ENCODE measurements at places on chromosomes 1 and 21.

GRCh38 chr1:117077267-117077666 lies 17.1 kb downstream of the TTF2 start:
- no peak for DNase-seq

DNA sequence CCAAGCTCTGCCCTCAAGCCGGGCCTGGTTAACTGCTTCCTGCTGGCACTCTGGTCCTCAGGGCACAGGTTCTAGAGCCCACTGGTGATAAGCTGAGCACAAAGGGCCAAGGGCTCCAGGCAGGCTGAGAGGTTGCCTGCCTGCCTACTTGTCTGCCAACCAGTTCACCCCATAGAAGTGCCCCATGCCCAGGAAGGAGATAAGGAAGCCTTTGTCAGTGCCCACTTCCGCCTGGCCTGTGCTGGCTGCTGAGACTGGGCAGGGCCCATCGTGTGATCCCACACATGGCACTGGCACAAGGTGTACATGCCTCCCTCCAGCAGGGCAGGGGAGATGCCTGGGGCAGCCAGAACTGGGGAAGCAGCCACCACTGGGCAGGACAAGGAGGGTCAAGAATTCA lies 24.1 kb downstream of the SLC9A1 start:
- no peak for DNase-seq

- no peak for DNase-seq
These were observed 222.5 kb downstream of the MRPL39 start for GRCh38 chr21:25384782-25385181.

GRCh38 chr1:8908388-8909151 lies 30.1 kb upstream of the ENO1 start:
- DNase-seq, result no peak

- DNase-seq, result no peak
These were observed 606 bp upstream of the FMO4 start for GRCh38 chr1:171313319-171313834.

DNA sequence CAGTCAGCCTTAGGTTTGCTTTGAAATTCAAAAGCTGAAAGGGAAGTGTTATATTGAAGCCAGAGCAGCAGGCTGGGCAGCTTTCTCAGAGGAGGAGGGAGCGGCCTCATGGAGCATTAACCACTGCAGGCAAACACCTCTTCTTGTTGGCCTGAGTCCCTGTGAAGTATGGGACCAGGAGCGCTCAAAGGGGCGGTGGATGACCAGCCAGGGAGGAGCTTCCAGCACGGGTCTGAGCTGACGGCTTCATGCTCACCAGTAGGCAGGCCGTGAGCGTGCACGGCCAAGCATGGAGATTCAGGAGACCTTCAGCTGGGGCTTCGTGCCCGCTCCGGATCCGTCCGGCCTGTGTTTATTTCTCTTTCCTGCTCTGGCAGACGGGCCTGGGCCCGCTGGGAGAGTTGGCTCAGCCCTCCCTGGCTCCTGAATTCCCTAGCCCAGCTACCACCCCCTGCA lies 245.2 kb downstream of the TRABD2B start:
- DNase-seq, result no peak

GRCh38 chr21:26967062-26967913 lies at the start of gene ADAMTS5:
TSS of gene ADAMTS5 (minus strand) at chr21:26967088. CDS start at chr21:26966391, 697 bp downstream.
- no peak for DNase-seq

- DNase-seq, result no peak
These were observed 184.4 kb upstream of the GALNT2 start for GRCh38 chr1:229882621-229883020.

DNA sequence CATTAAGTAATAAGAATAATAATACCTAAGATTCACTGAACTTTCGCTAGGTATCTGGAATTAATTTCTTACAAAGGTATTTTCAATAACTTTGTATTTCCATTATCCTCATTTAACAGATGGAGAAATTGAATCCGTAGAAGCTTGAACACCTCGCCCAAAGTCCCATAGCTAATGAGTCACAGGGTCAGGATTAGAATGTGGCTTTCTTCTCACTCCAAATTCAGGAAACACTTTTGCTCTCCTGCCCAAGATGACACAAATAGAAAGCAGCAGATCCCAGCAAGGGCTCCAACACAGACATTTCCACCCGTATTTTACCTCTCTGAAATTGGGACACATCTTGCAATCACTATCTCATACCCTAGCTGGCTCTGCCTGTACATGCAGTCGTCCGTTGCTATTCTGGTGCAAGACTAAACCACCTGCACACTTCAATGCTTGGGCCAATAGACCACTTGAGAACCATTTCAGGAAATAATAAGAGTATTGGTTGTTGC lies 125.9 kb upstream of the GREM2 start:
- DNase-seq, result no peak

GRCh38 chr1:182778862-182779261 lies 10.7 kb upstream of the NPL start:
- no peak for DNase-seq

- DNase-seq, result no peak
These were observed 33.1 kb upstream of the LMO4 start for GRCh38 chr1:87295445-87296110.

- DNase-seq, result no peak
These were observed 96.4 kb upstream of the CACNA1E start for GRCh38 chr1:181386951-181387350.

- no peak for DNase-seq
These were observed 1.1 kb downstream of the HUNK start for GRCh38 chr21:31873696-31874599.

- DNase-seq, result no peak
These were observed 4.5 kb downstream of the SYT6 start for GRCh38 chr1:114149211-114149610.

GRCh38 chr1:220894025-220894923 lies 15.0 kb downstream of the HLX start:
- no peak for DNase-seq

All from activated CD4-positive, alpha-beta T cell treated with anti-CD3 and anti-CD28 coated beads for 1 hour (primary cell).